Mesendoderm (in vitro differentiated cells): ENCODE measurements at places on chromosomes 16 and 17.

GRCh38 chr16:20920091-20920490 is 19.5 kb downstream of the LYRM1 start:
- no peak for DNase-seq

DNA sequence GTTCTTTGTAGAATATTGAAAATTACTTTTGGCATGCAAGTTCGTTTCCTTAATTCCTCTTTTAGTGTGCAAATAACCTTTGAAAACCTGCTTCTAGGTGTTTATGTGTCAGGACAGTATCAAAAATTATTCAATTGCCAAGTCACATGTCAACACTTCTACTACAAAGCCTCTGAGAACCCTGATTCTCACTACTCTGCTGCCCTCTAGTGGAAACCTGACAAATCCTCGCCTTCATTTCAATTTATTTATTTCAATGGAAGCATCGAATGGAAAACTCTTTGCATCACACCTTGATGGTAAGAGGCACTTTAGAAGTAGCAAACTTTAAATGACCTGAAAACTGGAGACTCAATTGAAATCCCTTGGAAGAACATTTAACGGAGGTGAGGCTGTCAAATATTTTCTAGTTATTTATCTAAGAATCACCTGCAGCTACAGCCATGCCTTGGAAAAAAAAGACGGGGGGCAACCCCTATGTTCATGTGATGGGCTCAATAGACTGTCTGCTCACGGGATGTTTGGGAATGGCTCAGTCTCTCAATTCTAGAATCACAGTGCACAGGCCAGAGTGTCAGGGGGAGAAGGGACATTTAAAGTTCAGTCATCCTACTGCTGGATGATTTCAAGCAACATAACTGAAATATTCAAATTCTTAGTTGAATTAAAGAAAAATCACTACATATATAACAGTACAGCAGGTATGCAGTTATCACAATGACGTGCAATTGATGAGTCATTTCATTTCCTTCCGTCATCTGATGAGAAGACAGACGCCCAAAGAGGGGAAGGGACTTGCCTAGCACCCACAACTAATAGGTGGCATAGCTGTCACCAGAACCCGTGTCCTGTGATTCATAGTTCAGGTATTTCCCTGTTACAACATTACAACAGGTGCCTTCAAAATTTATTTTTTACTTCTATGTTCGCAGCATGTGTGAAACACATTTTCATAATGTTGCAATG is 563.9 kb downstream of the TOX3 start:
- peak; percentile 69 for DNase-seq

- DNase-seq, result peak; percentile 45
These were observed 61.5 kb downstream of the WSB1 start for GRCh38 chr17:27355419-27355818.

DNA sequence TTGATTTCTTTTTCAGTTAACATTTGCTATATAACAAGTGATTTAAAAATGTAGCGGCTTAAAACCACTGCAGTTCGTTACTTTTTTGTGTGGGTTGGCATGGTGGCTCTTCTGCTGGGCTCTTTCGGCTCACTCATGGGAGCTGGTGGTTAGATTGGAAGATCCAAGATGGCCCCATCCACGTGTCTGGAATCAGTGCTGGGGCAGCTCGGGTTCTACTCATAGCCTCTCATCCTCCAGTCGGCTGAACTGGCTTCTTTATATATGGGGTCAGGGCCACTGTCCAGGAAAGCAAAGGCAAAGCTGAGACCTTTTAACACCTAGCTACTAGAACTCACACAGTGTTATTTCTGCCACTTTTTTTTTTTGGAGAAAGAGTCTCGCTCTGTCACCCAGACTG is 73.8 kb downstream of the SNX29 start:
- DNase-seq, result no peak

DNA sequence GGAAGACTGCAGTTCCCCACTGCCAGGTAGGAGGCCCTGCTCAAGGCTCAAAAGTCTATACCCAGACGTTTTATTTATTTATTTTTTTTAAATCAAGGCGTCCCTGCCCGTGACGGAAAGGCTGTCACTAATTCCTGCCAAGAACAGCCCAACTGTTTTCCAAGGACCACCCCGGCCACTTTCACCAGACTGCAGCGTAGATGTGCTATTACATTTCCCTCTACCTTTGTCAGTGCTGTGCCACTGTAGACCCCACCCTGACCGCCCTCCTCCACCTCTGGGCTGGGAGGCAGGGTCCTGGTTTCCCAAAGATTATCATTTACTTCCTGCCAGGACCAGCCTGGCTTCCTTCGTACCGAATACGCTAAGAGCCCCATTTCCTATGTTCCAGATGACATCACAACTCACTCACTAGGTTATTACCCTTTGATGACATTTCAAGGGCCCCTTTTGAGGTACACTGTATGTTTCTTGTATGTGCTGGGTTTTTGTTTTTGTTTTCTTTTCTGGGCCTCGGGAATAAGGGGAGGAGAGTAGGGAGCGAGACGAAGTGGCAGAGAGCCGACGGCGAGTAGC is 6.3 kb upstream of the RNF227 start:
- no peak for DNase-seq

DNA sequence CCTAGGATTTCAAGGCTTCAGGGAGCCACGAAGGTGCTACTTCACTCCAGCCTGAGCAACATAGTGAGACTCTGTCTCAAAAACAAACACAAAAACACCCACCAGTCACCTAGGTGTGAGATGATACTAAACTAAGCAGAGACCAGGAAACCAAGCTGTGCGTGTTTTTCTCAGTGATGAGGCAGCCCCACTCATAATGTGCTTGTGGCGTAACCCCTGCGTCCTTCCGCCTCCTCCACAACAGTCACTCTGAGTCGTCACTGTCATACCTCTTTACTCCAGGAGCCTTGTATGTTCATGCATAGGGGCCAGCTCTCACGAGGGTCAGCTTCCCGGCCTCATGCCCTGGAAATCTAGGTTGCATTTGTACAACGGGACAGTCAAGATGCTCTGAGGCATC is 31.1 kb upstream of the SLC47A1 start:
- no peak for DNase-seq
